ENCODE measurements at places on chromosomes 16 and 17.
A peak's percentile ranks its signal among the peaks of the same experiment; 100 is the strongest.

GRCh38 chr16:61210076-61210475 lies 826.2 kb downstream of the CDH8 start:
- no peak for DNase-seq

DNA sequence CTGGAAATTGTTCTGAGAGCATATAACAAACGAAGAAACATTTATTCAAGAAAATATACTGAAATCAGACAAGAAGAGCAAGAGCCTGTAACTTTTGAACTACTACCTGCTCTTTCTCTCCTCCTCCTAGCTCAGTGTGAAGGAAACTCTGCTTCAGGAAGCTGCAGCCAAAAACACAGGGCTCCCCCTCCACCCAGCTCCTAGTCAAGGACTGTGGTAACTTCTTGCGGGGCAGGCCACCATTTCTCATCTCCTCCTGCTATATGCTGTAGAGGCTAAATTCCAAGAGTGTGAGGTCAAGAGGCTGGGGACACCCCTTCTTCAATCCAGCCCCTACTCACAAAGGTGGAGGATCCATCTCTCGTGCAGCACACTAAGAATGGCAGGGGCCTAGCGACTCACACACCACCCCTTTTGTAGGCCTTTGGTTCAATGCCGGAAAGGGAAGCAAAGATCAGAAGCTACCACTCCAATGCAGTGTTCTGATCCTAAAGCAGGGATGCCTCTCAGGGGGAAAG lies 74.6 kb downstream of the ITFG1 start:
- DNase-seq, result no peak

GRCh38 chr16:716768-717325 lies 1.9 kb downstream of the METRN start:
- no peak for DNase-seq

DNA sequence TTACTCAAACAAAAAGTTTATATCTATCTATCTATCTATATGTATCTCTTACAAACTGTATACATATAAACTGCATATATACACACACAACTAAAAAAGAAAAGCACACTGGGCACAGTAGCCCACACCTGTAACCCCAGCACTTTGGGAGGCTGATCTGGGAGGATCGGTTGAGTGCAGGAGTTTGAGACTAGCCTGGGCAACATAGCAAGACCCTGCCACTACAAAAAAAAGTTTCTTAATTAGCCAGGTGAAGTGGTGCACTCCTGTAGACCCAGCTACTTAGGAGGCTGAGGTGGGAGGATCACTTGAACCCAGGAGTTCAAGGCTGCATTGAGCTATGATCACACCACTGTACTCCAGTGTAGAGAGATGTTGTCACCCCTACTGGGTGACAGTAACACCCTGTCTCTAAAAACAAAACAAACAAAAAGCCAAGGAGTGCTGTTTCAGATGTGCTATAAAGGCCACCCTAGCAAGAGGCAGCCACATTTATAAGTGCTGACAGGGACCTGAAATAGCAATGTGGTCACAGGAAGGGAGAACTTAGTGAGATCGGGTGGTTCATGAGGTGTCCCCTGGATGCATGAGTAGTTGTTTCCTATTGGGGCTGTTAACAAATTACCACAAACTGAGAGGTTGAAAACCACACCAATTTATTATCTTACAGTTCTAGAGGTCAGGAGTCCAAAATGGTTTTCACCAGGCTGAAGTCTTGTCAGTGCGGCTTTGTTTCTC lies 4.8 kb downstream of the CD2BP2 start:
- no peak for DNase-seq

DNA sequence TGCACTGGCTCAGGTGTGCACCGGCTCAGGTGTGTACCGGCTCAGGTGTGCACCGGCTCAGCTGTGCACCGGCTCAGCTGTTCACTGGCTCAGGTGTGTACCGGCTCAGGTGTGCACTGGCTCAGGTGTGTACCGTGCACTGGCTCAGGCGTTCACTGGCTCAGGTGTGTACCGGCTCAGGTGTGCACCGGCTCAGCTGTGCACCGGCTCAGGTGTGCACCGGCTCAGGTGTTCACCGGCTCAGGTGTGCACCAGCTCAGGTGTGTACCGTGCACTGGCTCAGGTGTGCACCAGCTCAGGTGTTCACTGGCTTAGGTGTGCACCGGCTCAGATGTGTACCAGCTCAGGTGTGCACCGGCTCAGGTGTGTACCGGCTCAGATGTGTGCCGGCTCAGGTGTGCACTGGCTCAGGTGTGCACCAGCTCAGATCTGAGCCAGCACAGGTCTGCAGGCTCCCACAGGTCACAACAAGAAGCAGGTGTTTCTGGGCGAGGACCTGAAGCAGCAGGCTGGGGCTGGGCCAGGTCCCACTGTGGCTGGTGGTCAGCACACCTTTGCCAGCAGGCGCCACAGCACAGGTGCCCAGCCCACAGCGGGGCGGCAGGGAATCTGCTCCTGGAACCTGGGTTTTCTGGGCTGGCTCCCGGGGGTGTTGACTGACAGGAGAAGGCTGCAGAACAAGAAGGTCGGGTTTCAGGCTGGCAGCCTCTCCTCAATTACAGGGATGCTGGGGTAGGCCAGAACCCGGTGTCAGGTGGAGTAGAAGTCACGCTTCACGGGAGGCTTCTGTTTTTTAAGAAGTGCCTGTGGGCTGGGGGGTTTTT lies 17.2 kb downstream of the METRNL start:
- no peak for DNase-seq

GRCh38 chr16:1076801-1077576 lies 4.4 kb downstream of the SSTR5 start:
- DNase-seq, result no peak

DNA sequence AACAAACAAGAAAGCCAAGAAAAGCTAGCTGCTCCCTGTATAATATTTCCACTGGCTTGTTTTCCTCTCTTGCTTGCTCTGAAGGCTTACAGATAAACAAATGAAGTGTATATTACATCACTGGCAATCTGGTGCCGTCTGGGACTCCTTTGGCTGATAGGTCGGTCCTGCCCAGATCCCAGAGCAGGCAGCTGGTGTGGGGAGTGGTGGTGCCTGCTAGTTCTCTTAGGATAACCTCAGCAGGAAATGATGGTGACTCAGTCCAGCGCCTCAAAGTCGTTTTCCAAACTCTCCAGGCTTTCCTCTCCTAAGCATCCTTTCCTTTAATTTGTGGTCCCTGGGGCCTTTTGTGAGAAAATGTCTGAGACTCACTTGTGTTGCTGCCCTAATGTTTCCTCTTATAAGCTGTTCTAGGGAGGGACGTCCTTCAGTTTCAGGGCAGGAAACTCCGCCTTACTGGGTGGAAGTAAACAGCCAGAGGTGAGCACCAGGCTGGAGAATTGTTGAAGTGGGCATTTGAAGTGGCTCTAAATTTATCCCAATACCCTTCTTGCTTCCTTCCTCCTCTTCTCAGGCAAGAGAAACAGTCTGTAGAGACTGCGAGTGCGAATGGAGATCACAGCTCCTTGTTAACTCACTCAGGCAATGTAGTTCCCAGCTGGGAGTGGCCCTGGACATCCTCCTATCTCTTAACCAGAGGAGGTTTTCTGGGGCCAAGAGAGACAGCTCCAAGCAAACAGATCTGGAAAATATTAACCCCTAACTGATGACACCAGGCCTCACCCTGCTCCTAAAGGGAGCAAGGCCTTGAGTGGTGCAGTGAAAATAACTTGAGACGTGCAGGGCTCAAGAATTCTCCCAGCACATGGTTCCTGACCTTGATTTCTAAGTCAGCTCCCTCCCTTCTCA lies 34.9 kb downstream of the CD300LF start:
- no peak for DNase-seq

DNA sequence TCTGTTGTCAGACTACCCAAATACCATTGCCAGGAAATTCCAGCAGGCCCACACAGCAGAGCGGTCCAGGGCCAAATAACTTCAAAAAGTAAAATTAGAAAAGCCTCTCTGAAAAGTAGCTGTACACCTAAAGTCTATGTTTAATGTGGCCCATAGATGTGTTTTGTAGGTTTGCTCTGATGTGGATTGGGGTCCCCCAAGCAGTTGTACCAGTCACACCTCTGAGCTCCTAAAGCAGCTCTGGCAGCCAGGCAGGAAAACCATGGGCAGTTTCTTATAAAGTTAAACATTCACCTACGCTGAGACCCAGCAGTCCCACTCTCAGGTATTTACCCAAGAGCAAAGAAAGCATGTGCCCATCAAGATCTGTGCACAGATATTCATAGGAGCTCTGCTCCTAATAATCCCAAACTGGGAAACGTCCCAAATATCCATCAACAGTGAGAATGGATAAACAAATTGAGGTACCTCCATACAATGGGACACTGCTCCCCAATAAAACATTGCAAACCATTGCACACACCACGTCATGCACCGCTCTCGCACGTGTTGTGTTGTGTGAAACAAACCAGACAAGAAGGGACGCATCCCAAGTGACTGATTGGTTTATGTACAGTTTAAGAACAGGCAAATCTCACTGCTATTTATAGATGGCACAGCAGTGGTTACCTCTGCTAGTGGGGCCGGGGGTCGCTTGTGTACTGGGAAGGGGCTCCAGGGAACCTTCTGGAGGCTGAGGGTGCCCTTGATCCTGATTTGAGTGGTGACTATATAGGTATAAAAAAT lies 15.8 kb upstream of the PRM1 start:
- DNase-seq, result no peak

- no peak for DNase-seq
These were observed 422 bp downstream of the CD300LF start for GRCh38 chr17:74712301-74712700.

DNA sequence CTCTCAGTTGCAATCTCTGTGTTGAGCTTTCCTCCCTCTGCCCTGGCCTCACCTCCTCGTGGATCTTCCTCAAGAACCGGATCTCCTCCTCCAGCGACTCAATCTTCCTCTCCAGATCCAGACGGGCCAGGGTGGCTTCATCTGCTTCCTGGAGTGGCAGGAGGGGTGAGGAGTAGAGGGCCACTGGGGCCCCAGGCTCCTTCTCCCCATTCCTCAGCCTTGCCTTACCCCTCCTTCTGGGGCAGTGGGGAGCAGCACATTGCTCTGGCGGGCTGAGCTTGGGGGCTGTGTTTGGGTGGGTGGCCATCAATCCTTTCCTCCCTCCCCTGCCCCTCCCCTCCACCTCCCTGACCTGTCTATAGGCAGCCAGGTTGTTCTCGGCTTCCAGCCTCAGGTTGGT lies 1.6 kb downstream of the GFAP start:
- DNase-seq, result no peak

DNA sequence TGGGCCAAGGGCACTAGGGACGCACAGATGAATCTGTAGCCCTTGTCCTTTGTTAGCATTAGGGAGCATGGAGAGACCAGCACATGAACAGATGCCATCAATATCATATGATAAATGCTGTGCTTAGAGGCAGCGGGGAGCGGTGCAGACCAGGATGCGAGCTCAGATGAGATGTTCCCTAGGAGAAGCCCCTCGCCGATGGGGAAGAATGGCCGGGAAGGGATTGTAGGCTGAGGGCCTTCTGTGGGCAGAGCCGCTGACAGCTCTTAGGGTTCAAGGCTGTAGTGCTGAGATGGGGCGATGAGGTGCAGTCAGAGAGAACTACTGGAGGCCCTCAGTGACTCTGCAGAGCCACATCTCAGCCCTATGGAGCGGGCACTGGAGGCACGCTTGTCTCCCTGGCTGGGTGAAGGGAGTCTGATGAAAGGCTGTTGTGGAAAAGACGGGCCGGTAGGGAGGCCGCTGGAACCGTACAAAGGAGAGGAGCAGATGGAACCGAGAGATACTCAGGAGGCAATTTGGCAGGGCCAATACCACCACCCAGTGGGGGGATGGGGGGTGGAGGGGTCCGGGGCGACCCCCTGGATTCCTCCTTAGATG lies 66.3 kb upstream of the ENDOV start:
- DNase-seq, result no peak

GRCh38 chr16:56869513-56870275 lies 4.7 kb downstream of the SLC12A3 start:
- peak; percentile 55 for DNase-seq

GRCh38 chr17:43536236-43536992 lies 9.7 kb downstream of the ETV4 start:
- no peak for DNase-seq

DNA sequence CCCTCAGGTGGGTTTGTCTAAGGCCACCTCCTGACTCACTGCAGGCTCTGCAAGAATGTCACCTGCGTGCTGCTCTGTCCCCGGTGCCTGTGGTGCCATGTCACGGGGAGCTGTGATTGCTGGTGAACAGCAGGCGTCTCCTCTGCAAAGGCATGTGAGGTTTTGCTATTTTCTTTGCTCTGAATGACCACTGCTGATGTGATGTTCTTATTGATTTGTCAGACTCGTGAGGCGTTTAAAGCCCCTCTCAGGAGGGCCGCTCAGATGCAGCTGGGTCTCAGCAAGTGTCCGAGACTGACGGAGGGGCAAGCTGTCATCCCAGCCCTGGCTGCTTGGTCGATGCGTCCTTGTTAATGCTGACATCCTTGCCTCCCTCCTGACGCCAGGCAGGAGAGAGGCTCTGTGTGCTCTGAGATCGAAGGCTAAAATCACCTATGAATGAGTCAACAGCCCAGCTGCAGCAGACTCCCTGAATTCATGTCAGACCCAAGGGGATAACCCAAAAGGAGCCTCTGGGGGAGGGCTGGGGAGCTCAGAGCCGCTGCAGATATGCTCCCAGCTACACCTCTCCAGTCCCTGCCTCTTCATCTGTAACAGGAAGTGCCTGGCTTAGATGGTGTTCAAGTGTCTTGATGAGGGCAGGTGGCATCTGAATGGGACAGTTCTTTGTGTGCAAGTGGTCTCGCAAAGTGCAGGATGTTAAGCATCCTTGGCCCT lies 11.8 kb upstream of the PEMT start:
- no peak for DNase-seq

GRCh38 chr17:71057448-71057847 lies 888.1 kb downstream of the KCNJ2 start:
- no peak for DNase-seq

DNA sequence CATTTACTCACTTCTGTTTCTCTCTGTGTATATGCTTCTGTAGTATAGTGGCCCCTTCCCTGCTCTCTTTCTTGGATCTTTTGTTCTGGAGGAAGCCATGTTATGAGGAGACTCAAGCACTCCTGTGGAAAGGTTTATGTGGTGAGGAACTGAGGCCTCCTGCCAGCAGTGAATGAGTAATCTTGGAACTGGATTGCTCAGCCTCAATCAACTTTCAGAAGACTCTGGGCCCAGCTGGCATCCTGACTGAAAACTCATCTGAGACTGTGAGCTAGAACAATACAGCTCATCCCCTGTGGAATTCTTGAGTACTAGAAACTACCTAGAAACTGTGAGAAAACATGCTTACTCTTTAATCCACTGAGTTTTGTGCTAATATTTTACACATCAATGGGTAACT lies 133.1 kb upstream of the ZKSCAN2 start:
- DNase-seq, result no peak

DNA sequence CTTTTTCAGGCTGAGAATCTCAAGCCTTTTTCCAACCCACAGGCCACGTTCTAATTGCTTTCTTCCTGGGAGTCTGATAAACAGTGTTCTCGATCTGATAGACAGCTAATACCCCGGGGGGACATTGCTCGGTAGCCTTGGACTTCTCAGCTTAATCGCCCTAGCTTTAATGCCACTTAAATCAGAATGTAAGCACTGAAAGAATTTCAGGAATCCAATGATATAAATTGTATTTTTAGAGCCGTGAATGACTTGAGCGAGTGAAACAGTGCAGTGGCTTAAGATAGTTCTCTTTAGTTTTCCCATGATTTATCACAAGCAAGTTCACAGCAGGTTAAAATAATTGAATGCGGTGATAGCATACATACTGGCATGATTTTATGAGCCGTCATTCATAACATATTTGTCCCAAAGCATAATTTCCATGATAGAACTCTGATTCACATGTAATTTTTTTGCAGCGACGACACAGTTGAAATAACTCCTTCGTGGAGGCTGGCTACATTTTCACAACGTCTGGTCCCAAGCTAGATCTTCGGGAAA lies 116.1 kb upstream of the MYOCD start:
- DNase-seq, result no peak

All from bone marrow (tissue), 2 donors.